Glomerular endothelial cell (primary cell): ENCODE measurements at places on chromosomes 11 and 22.

GRCh38 chr22:40531951-40532900 is 104.3 kb downstream of the MRTFA start:
- no peak for DNase-seq

GRCh38 chr11:121740902-121741301 is 288.1 kb upstream of the SORL1-AS1 start:
- DNase-seq, result no peak

- no peak for DNase-seq
Measured at GRCh38 chr22:49847751-49848689, 5.6 kb upstream of the ZBED4 start.

- no peak for DNase-seq
Measured at GRCh38 chr22:49966774-49967705, 6.5 kb downstream of the PIM3 start.

DNA sequence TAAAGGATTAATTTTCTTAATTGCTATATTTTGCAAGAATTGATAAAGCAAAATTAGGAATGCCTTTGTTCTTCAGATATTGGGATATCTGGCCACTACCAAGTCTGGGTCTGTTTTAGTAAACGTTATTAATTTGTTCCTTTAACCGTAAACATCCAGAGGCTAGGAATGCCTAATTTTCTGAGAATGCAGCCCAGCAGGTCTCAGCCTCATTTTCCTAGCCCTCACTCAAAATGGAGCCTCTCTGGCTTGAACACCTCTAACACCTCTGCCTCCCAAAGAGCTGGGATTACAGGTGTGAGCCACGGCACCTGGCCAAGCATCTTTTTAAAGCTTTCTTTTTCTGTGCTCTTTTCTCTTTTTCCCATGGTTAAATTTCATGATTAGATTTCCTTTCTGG is 18.4 kb downstream of the TMEM135 start:
- no peak for DNase-seq

DNA sequence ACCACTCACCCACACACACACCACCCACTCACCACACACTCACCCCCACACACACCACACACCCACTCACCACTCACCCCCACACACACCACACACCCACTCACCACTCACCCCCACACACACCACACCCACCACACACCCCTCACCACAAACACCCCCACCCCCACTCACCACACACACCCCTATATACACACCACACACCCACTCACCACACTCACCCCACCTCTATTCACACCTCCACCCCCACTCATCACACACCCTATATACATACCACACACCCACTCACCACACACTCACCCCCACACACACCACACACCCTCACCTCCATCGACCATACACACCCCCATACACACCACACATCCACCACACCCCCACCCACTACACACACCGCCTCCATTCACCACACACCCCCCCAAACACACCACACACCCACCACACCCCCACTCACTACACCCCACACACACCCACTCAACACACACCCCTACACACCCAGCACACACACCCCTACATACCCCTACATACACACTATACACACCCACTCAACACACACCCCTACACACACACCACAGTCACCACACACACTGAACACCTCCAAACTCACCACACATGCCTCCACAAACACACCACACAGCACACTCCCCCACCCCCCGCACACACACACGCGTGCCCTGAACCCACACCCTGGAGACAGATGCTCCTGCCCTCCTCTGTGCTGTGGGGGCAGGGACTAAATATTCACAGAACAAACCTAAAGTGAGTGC is 19.0 kb upstream of the TTLL12 start:
- DNase-seq, result no peak

DNA sequence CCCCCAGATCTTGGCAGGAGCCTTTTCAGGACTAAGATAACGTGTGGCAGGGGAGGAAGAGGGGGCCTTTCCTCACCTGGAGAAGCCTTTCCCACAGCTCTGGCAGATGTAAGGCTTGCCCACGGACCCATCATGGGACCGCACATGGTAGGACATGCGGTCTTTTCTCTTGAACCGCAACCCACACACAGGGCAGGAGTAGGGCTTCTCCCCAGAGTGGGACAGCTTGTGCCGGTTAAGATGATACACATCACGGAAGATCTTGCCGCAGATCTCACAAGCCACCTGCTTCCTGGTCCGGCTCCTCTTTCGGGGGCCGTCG is 1.9 kb downstream of the PATZ1 start:
- DNase-seq, result no peak

DNA sequence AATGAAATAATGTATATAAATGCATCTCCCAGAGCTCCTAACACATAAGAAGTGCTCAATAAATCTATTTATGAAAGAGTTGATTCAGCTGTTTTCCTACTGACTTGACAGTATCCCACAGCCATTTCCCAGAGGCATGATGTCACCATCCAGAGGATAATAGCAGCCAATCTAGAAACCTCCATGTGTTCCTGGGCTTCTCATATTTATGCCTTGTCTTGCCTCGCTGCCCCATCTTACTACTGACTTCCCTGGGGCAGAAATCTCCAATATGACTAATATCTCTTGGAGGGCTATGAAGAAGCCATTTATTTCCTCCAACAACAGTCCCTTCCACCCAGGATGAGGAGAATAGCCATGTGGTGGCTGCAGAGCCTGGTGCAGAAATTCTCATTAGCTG is 115.4 kb upstream of the NAV2 start:
- DNase-seq, result no peak

GRCh38 chr11:17415523-17416104 is 27.2 kb upstream of the KCNJ11 start:
- no peak for DNase-seq

DNA sequence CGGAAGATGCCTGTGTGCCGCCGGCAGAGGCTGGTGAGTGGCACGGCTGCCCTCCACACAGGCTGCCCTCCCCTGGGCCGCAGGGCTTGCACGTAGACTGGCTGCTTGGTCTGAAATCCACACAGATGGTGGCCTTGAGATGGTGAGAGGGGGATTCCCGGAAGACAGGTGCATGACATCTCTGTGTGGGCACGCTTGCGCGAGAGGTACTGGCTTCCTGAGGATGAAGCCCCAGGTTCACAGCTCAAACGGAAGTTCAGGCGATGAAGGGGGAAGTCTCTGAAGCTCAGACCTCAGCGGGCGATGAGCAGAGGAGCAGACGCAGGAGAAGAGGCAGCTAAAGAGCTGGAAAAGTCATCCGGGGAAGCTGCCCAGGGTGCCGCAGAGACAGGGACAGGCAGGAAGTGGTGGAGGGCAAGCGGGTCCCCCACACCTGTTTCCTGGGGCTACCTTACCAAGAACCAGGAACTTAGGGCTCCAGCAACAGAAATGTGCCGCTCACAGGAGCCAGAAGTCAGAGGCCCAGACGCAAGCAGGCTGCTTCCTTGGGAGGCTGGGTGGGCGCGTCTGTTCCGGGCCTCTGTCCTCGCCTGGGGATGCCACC is 7.2 kb downstream of the CRELD2 start:
- no peak for DNase-seq

GRCh38 chr11:66327171-66328030 is 8.8 kb downstream of the RIN1 start:
- no peak for DNase-seq

GRCh38 chr11:75523811-75524664 is 1.7 kb downstream of the GDPD5 start:
- no peak for DNase-seq

- DNase-seq, result no peak
Measured at GRCh38 chr22:46068593-46069491, 81.5 kb upstream of the PPARA start.

GRCh38 chr11:102295045-102295444 is 22.2 kb upstream of the BIRC3 start:
- DNase-seq, result no peak
